ENCODE measurements at places on chromosomes 16 and 17.

DNA sequence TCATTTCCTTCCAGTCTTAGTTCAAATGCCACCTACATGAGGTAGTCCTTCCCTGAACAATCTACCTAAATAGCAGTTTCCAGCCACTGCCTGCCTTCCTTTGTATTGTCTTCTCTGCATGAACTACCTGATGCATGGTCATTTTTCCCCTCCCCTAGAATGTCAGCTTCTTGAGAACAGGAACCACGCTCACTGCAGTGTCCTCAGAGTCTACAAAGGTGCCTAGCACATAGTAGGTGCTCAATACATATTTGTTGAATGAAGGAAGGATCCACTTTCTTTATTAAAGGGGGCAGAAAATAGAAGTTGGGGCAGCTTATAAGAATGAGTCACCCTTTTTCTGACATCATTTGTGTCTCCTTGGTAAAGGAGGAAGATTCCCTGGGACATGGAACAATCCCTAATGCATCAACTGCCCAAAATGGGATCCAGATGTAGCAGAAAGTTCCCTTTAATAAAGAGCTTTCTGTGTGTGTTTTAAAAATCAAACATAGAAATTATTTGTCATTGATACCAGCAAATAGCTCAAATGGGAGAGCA, 4.4 kb upstream of the CYLD start:
- H3K27me3 ChIP-seq, result no peaks in the 10 kb centered on the region
- no peak for DNase-seq
- no peaks in the 10 kb centered on the region for H3K36me3 ChIP-seq
- no peak overlapping the region for H3K27ac ChIP-seq
- no peak overlapping the region for H3K4me3 ChIP-seq

DNA sequence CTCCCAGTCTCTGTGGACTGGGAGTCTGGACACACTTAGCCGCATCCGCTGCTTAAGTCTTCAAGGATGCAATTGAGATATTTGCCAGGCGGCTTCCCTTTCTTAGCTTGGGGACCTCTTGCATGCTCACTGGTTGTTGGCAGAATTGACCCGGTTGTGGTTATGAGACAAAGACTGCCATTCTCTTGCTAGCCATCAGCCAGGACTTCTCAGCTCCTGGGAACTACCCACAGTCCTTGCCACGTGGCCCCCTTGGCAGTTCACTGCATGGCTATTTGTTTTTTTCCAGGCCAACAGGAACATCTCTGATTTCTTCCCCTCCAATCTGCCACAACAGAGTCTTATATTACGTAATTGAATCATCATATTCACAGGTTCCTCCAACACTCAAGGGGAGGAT, 25.5 kb downstream of the CACNG4 start:
- peaks cover 3% of the 10 kb centered on the region for H3K4me1 ChIP-seq
- no peak overlapping the region for H3K4me3 ChIP-seq
- H3K27me3 ChIP-seq, result peaks cover 15% of the 10 kb centered on the region
- no peak overlapping the region for H3K27ac ChIP-seq
- no peaks in the 10 kb centered on the region for H3K36me3 ChIP-seq

GRCh38 chr17:76124582-76125390, 16.3 kb downstream of the FOXJ1 start:
- no peak for DNase-seq
- no peaks in the 10 kb centered on the region for H3K36me3 ChIP-seq
- H3K4me3 ChIP-seq, result no peak overlapping the region

- no peaks in the 10 kb centered on the region for H3K4me1 ChIP-seq
- no peak overlapping the region for H3K27ac ChIP-seq
- no peak for DNase-seq
- peaks cover 2% of the 10 kb centered on the region for H3K36me3 ChIP-seq
- no peaks in the 10 kb centered on the region for H3K27me3 ChIP-seq
- no peak overlapping the region for H3K4me3 ChIP-seq
Measured at GRCh38 chr16:64304951-64305350, 816.9 kb downstream of the CDH11 start.
